Stimulated activated CD8-positive, alpha-beta memory T cell treated with anti-CD3 and anti-CD28 coated beads, Interleukin-12 subunit alpha, Interleukin-12 subunit beta, amount 100 ng/mL, for 4 hours (primary cell): ENCODE measurements at places on chromosomes 2 and 18.

DNA sequence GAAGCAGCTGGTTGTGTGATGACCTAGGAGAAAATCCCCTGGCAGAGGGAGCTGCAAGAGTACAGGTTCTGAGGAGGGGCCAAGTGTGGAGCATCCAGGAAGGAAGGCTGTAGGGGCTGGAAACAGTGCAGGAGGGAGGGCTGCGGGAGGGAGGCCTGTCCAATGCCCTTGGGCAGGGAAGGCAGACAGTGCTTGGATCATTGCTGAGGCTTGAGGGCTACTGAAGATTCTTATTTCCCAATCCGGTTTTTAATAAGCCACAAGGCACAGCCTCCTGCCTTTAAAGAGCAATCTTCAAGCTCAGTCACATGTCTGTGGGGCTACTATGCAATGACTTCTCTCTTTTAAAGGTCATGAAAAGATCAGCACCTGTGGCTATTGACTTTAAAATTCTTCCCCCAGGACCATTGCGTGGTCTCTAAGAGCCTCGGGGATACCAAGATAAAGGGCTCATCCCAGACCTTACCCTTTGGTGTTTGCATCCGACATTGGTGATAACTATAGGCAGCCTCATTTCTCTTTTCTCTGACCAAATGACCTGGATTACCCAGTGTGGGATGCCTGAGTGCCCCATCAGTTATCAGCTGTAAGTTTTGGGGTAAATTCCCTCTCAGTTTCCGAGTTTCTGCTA lies 149.6 kb downstream of the DOCK10 start:
- DNase-seq = no peak

- no peak for DNase-seq
Measured at GRCh38 chr2:226979004-226979403, 143.2 kb downstream of the RHBDD1 start.

DNA sequence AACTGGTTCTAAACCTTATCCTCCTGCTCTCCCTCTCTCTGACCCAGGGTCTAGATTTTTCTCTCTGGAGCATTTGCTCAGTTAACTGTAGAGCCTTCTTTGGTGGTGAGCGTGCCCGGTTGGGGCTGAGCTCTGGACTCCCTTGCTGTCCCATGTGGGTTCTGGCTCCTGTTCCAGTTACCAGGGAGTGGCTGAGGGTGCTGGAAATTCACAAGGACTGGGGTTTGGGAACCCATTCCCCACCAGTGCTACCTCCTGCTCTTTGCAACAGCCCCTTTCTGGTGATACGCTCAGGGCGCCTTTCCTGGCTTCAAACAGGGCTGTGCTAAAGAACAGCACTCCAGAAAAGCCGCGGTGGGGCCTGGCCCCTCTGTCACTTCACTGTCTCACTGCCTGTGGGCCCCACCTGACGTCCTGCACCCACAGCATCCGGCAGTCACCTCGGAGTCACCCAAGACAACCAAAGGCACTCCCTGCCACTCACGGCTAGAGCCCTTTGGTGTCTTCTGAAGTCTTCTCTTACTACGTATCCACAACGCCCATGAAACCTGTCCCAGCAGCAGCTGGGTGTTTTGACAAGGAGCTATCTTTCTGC lies 41.3 kb downstream of the CAPN13 start:
- DNase-seq = no peak

DNA sequence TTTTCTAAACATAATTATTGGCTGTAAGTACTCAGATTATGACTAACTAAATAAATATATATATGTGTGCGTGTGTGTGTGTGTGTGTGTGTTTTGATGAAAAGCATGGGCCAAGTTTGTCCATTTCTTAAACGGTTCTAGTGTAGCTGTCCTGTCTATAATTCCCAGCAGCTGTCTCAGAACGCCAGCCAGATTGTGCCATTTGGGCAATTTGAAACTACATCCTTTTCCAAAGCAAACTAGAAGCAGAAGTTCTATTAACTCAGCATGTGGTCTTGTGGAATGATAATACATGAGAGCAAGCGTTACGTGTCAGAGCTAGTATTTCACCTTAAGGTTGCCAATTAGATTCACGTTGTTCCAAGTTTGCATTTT lies 1.7 kb downstream of the ARHGAP28 start:
- DNase-seq = no peak

DNA sequence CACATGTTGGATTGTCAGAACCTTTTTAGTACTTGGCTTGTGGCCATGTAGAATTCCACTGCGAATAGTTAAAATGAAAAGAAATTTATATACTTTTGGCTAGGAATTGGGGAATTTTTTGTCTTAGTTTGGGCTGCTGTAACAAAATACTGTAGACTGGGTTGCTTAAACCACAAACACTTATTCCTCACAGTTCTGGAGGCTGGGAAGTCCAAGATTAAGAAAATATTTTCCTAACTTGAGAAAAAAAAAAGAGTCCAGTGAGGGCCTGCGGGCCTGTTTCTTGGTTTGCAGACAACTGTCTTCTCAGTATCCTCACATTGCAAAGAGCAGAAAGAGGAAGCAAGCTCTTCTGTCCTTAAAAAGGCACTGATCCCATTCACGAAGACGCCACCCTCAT lies 81.9 kb downstream of the CD226 start:
- no peak for DNase-seq

- DNase-seq = no peak
Measured at GRCh38 chr2:165440367-165440766, 29.1 kb upstream of the CSRNP3 start.

DNA sequence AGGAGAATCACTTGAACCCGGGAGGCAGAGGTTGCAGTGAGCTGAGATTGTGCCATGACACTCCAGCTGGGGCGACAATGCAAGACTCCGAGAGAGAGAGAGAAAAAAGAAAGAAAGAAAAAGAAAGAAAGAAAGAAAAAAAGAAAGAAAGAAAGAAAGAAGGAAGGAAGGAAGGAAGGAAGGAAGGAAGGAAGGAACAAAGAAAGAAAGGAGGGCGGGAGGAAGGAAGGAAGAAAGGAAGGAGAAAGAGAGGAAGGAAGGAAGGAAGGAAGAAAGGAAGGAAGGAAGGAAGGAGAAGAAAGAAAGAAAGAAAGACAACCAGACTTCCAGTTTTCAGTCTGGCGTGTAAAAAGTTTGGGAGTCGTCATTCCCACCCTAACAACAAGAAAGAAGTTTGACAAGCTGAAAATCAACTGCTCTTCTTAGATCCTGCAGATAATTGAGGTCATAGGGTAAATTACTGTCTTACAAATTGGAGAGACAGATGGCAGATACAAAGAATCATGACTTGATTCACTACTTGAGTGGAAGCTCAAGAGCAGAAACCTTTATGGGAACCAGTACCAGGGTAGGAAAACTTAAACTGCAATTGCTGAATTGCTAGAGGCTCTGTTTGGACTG lies 15.1 kb upstream of the CYP27C1 start:
- no peak for DNase-seq

GRCh38 chr18:32446780-32447179 lies 23.9 kb downstream of the GAREM1 start:
- DNase-seq = no peak

DNA sequence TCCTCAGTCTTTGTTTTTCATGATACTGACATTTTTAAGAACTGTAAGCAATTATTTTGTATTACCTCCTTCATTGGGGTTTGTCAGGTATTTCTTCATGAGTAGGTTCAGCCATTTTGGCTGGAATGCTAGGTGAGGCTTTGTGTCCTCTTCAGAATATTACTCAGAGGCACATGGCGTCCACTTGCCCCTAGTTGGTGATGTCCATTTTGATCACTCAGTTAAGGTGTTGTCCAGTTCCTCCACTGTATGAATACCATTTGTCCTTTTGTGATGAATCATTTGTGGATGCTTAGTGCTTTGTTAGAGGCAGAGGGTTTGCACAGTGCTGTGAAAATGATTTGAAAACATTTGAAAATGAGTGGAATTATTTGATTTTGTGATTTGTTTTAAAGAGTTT lies 4.7 kb downstream of the IL1RL2 start:
- no peak for DNase-seq

DNA sequence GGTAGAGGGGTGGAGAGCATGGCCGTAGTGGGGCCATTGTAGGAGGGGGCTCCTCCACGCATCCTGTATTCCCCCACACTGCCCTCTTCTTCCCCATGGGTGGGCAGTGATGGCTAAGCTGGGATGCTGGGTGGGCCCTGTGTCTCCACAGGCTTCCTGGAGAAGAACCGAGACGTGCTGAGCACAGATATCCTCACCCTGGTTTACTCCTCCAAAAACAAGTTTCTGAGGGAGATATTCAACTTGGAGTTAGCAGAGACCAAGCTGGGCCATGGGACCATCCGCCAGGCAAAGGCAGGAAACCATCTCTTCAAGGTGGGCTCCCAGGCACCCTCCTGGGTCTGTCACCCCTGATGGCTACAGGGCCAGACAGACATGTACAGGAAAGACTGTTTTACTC lies 52.8 kb downstream of the MYO7B start:
- no peak for DNase-seq

DNA sequence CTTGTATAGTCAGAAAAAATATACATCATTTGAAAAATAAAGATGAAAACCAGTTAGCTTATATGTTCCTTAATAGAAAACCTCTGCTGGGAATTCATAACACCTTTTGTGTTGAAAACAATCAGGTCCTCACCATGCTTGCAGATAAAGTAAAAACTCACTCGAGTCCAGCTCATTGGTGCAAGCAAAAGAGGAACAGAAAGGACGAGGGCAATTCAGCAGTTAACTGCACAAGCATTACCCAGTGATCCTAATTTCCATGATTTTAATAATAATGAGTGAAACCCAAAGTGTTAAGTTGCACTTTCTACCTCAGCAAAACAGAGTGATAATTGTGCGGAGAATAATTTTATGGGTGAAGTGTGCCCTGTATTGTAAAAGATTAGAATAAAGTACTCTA lies 839.9 kb downstream of the BCL11A start:
- no peak for DNase-seq

- DNase-seq = no peak
Measured at GRCh38 chr18:45621061-45621511, 5.8 kb downstream of the SLC14A2 start.

- DNase-seq = no peak
Measured at GRCh38 chr2:241563571-241563980, 5.0 kb downstream of the BOK start.

DNA sequence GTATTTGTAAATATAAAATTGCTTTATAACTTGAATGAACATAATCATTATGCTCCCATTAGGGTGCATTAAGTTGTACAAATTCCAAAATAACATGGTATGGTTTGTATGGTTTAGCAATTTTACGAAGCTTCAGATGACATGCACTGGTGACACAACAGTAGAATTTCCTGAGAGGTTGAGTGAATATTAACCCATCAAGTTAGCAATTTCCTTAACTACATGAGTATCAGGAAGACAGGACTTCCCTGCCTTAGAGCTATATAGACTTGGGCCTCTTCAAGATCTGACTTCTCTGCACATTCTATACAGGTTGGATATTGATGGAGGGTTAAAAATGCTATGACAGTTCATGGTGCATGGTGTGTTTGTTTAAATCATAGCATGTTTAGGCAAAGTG lies 60.2 kb downstream of the ZC3H6 start:
- no peak for DNase-seq

DNA sequence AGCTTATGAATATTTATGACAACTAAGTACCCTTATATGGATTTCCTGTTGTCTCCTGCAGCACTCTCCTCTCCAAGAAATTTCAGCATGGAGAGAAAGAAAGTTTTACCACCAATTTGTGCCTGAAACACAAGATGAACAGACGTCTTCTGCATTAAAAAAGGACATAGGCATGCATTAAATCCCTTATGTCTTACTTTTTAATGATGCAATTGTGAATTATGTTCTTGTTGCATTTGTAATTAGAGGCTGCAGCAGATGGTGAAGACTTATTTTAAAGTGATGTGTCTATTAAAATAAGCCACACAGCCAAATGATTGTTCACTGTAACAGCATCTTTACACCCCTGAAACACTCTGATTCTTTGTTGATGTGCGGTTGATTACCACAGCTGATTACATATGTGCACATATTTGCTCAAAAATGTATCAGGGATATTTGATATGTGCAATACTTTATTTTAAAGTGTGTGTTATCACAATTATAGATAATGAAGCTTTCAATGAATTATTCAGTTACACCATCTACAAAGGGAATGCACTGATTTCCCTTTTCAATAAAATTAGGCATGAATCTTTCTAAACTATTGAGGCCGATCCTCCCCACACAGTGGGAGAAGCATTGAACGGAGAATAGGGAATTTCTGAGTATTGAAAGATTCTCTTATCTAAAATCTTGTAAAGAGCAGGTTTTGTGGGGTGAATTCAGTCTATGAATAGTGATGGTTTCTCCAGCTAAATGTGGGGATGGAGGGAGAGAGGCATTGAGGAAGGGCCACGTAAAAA lies 585.1 kb downstream of the SLC4A3 start:
- DNase-seq = no peak

- DNase-seq = no peak
Measured at GRCh38 chr18:46622999-46623398, 34.0 kb downstream of the LOXHD1 start.

- no peak for DNase-seq
Measured at GRCh38 chr2:52976143-52976949, 791.3 kb upstream of the CHAC2 start.

DNA sequence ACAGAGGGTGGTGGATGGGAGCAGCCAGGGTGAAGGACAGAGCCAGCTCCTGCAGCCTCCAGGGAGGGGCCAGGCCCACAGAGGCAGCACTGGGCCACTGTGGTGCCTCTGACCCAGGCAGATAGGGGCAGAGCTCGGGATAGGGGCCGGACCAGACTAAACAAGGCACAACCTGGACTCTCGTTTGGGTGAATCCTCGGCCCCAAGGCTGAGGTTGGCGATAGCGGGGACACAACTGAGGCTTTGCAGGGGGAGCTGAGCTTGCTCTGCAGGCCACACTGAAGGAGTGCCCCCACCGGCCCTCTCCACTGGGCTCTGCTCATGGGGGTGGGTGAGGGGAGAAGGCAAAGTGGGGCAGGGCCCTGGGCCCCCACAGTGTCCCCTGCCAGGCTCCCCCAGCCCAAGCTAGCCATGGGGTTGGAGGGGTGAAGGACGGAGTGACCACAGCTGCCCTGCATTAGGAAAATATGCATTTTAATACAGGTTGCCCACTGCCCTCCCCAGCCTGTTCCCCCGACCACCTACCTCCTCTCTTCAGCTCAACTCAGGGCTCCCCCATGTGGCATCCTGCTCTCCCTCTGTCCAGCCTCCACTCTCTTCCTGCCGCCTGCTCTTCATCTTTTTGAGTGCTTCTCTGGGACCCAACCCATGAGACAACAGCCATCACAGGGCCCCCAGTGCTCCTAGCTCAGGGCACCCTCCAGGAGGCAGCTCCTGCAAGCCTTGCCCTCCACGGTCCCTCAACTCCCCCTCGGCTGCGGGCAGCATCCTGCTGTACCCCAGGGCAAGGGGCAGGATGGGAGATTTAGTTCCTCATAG lies 152.8 kb downstream of the INHBB start:
- no peak for DNase-seq

- DNase-seq = no peak
Measured at GRCh38 chr18:73848656-73849055, 299.0 kb downstream of the FBXO15 start.

DNA sequence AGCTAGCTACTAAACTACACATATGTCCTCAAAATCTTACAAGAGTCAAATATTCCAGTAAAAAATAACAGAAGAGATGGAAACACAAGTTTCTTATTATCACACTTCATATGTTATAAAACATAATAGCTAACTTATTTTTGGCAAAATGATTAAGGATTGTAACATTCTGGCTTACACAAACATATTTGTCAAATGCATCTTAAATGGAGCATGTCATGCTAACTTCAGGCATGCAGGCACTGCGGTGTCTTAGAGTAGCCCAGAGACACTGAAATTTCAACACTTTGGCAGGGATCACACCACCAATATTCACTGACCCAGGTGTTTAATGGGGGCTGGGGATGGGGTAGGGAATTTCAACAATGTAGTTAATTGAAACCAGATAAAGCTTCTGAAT lies 51.6 kb downstream of the LDAH start:
- no peak for DNase-seq
